KG1 (cell line): ENCODE measurements at places on chromosomes 12 and 14.

DNA sequence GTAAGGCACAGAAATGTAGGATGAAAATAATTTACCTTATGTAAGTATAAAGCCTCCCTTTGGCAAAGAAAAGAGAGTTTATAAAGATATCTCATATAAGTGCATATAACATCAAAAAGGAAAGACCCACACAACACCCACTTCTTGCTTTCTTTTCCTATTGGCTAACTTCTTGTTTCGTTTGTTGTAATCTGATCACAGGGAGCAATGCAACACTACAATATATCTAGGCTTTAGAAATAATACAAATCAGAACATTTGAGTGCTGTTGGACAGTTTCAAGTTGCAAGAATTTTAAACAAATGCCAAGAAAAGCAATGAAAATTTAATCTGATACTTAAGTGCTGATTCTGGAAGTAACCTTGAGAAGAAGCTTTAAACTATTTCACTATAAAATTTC, 1.3 kb downstream of the FGD6 start:
- DNase-seq, result no peak

- DNase-seq, result no peak
These were observed 1.5 kb downstream of the NPAS3 start for GRCh38 chr14:32940066-32940651.

DNA sequence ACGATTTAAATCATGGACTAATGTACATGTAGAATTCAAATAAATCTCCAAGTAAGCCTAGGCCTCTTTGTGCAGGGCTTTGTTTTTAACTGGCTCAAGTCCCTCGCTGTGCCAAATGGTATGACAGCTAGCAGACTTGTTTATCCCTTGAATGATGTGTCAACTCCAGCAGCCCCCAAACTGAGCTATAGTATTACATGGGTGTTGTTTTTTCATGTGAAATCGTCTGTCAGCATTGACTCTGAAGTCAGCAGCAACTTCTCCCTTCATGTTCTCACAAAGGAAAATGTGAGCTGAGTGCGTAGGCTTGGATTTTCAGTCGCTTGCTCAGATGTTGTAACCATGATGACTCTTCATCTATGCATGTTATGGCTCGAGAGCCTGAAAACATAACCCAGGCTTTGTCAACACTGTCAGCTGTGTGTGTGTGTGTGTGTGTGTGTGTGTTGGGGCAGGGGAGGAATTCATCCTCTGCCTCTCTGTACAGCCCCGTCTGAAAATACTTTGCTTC, 73.3 kb downstream of the PTHLH start:
- no peak for DNase-seq

DNA sequence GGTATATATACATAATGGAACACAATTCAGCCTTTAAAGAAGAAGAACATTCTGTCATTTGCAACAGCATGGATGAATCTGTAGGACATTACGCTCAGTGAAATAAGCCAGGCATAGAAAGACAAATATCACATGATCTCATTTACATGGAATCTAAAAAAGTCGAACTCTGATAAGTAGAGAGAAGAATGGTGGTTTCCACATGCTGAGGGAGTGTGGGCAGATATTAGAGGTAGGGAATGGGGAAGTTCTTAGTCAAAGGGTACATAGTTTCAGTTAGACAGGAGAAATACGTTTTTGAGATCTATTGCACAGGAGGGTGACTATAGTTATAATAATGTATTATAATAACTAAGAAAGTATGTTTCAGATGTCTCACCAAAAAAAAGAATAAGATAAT, 71.4 kb downstream of the ADAMTS20 start:
- no peak for DNase-seq

GRCh38 chr14:37583358-37584210, 11.5 kb downstream of the FOXA1 start:
- DNase-seq, result no peak

DNA sequence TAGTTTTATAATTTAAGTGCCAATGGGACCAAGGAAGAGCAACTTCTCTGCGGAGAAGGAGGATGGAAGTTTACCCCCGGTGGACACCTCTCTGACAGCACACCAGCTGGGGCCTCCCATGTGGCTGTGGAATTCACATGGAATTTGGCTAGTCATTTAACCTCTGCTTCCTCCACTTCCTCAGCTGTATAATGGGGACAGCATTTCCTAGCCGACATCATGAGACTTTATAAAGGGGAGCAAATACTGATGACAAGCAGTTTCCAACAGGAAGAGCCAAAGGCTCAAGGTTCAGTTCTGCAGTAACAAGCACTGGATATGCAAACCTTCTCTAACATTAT, 7.5 kb downstream of the DUSP6 start:
- no peak for DNase-seq

DNA sequence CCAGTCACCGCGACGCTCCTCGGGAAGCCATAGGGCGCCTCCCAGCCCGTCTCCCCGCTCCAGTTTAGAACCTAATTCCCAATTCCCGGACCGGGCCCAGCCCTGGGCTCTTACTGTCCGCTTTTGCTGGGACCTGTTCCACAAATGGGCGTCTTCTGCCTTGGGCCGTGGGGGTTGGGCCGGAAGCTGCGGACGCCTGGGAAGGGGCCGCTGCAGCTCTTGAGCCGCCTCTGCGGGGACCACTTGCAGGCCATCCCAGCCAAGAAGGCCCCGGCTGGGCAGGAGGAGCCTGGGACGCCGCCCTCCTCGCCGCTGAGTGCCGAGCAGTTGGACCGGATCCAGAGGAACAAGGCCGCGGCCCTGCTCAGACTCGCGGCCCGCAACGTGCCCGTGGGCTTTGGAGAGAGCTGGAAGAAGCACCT, 797 bp downstream of the UNG start:
- DNase-seq, result no peak

GRCh38 chr14:65179918-65180724, 77.8 kb upstream of the MAX start:
- no peak for DNase-seq

- no peak for DNase-seq
These were observed 47.9 kb downstream of the RPH3A start for GRCh38 chr12:112839386-112839972.

DNA sequence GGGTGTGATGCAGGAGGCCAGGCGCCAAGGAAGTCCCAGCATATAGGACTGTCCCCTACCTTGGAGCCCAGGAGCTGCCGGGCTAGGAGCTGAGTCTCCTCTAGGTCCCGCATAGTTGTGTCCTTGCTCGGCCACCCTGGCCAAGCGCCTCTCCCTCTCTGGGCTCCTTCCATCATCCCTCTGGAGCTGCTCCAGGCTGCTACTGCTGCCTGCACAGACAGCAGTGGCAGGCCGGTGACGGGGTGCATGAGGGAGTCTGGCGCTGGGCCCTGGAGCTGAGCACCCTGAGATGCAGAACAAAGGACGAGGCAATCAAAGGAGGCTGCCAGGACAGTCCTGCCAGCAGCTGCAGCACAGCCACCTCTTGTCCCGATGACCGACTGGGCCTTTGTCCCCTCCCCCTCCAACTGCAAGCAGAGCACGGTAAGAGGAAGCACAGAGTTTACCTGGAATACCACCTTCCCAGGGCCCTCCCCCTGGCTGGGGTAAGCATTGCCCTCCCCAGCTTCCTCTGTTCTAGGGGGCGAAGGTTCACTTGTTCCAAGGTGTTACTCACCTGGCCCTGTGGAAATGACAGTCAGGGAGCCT, 10.4 kb downstream of the DTX1 start:
- DNase-seq, result no peak

- DNase-seq, result no peak
These were observed 3.2 kb upstream of the TAMALIN start for GRCh38 chr12:52003591-52003990.

DNA sequence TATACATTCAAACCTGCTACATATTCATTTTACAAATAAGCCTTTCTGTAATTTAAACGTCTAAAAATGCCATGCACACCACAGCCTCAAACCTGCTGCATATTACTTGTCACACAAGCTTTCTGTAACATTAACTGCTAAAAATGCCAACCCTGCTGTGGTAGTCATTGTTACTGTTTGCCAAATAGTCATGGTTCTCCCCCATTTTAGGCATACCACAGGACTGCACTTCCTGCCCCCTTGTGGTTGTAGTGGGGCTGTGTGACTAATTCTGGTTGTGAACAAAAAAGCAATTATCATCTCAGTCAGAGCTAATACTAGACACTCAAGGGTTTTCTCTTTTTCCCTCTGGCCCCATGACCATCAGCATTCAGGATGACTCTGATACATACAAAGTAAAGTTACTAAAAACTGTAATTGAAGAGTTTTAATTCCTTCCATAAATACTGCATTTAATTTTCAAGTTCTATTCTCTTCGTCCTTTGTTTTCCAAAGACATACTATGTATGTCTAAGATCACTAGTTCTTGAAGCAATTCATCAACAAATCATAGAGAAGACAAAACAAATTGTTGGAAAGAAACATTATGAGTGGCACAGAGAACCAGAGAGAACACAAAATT, 5.7 kb upstream of the SLC35F4 start:
- no peak for DNase-seq

- no peak for DNase-seq
These were observed 247.9 kb upstream of the ARHGAP5 start for GRCh38 chr14:31828946-31829868.

DNA sequence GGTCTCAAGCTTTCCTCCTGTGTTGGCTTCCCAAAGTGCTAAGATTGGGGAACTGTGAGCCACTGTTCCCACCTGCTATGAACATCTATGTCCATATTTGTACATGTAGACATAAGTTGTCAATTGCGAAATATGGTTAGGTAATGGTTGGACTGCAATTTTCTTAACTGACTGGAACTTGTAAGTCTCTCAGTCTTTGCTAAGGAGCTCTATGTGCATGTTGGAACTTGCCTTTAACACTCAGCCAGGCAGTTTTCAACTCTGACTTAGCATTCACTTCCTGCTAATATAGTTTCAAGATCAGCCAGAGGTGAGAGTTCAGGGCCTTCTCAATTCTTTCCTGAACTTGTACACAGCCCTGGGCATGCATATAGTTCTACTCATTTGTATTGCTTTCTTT, 44.5 kb upstream of the EEA1 start:
- no peak for DNase-seq

- DNase-seq, result no peak
These were observed 49.9 kb upstream of the AMN1 start for GRCh38 chr12:31778687-31779086.

DNA sequence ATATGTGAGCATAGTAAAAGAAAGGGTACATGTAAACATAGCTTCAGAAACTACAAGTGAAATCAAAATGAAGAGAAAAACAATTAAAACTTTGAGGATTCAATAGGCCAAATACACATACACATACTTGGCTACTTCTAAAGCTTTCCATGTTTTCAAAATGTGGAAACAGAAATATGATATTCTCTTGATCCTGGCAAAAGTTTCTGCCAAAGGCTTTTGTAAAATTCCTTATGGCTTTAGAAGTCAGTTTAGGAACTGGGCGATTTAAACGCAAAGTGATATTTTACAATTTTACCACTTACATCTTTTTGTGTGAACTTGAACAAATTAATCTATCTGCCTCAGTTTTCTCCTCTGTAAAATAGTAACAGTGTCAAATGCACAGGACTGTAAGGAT, 756.4 kb downstream of the C12orf50 start:
- DNase-seq, result no peak

- DNase-seq, result peak; percentile 68
These were observed at the start of gene DGLUCY for GRCh38 chr14:91113829-91114078. Gene DGLUCY (plus strand): TSS chr14:91114073. CDS start chr14:91160295, 46,222 bp downstream.

DNA sequence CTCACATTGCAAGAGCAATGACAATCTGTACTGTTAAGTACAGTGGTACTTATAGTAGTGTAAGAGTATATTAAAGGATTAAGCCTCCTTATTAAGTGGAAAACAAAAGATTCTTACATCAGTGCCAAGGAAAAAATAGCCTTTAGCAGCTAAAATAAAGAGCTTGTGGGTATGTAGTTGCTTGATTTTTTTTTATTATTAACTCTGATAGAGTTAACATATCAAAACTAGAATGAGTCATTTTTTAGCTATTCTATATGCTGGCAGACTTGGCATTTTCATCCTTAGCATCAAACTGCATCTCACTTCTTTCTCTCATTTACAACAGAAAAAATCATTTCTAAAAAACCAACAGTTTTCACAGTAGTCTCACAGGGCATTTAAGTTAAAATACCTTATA, 86.5 kb downstream of the ATP2B1 start:
- no peak for DNase-seq

DNA sequence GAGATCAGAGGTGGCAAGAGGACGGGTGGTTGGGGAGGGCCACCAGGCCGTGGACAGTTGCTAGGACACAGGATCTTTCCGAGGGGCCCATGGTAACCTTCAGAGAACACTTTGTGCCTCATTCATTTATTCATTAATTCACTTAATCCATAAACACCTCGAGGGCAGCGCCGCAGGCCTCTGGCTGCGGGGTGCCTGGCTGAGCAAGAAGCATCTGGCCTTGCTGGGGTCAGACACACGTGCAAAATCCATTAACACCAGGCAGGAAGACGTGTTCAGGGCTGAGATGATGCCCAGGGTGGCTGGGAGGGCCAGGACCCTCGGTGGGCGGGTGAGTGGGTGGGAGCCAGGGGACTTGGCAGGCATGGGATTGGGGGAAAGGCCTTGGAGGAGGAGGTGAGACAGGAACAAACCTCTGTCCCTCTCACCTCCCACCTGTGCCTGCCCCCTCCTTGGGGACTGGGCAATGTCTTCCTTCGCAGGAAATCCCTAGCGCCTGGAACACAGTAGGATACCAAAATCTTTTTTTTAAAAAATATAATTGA, 6.6 kb upstream of the DLK1 start:
- no peak for DNase-seq

GRCh38 chr14:103527408-103528145, 1.4 kb upstream of the TRMT61A start:
- DNase-seq, result no peak

- DNase-seq, result no peak
These were observed 92.7 kb downstream of the DIP2B start for GRCh38 chr12:50597200-50598195.

DNA sequence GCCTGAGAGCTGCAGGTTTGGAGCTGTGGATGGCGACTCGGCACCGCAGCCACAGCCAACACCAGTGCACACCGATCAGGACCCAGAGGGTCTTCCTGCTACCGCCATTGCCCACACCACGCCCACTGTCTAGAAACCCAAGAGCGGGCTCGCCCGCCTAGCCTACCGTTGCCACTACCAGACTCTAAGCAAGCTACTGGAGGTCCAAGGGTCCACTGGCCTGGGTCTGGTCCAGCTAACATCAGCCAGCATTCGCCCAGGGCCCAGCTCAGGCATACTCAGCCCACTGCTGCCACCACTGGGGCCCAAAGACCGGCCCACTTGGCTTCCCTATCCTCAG, 30.5 kb upstream of the MON2 start:
- no peak for DNase-seq

GRCh38 chr12:104177663-104178501, 37.7 kb upstream of the TXNRD1 start:
- no peak for DNase-seq
